G401 (cell line): ENCODE measurements at places on chromosomes 12 and 14. TPM values are rescaled to one million over a fixed set of nuclear protein-coding genes. Genes with fewer than 3 reads are reported as not detected.

The CLEC6A gene
- total RNA-seq, result not detected in 2 replicates

The FOXG1 gene
- 0.25 TPM in 1 of 2 replicates, not detected in the other for total RNA-seq

The P2RX7 gene
- not detected in 2 replicates for total RNA-seq

The CD69 gene
- total RNA-seq, result not detected in 2 replicates

The NID2 gene
- total RNA-seq, result not detected in 2 replicates
